ENCODE measurements at places on chromosomes 16 and 17. TPM values are rescaled to one million over a fixed set of nuclear protein-coding genes. Genes with fewer than 3 reads are reported as not detected.

GRCh38 chr16:65114527-65114926 lies 7.3 kb downstream of the CDH11 start:
- DNase-seq: no peak

GRCh38 chr16:66924527-66925321 lies 611 bp downstream of the RRAD start:
- DNase-seq: no peak

GRCh38 chr16:1677942-1678499 lies at the start of gene JPT2:
Gene JPT2, plus strand, starts transcription at chr16:1678279. Its CDS starts 34 bp downstream, at chr16:1678313.
- DNase-seq: peak; percentile 99

GRCh38 chr17:34981538-34982241 lies 1.4 kb downstream of the LIG3 start:
- peak; percentile 73 for DNase-seq

- DNase-seq: no peak
Measured at GRCh38 chr17:66378296-66378695, 75.9 kb downstream of the PRKCA start.

NPIPA3 gene
- 2.2 TPM for polyA plus RNA-seq

DNA sequence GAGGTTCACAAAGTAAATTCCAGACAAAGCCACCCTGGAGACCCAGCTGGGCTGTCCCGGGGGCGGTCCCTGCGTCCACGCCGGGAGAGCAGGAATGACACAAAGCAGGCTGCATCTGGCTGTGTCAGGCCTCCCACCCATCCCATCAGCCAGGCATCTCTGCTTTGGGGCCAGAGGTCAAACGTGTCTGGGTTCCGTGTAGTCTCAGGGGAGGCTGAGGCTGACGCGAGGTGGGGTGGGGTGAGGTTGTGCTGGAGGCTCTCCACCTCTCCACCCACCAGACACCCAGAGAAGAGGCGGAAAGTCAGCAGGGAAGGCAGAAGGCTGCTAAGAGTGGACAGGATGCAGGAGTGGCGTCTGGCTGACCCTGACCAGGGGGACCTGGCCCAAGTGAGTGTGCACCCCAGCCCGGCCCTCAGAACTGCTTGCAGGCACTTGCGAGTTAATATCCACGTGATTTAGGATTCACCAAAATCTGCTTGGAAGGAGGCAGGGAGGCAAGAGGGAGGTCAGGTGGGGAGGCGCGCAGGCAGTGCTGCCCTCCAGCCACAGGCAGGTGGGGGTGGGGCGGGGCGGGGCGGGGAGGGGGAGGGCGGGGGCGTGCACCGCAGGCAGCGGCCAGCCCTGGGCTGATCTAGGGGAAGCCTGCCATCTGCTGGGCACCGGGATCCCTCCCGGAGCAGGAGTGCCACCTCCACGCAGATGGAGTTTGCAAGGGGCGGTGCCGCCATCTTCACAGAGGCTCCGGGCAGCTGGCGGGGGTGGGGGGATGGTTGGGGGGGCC lies 44.3 kb downstream of the TBC1D16 start:
- DNase-seq: peak; percentile 70

- no peak for DNase-seq
Measured at GRCh38 chr17:67503184-67503583, 126.1 kb downstream of the PITPNC1 start.

GRCh38 chr16:70692130-70692872 lies 6.4 kb upstream of the MTSS2 start:
- no peak for DNase-seq

SEPTIN1 gene
- polyA plus RNA-seq: 0.07 TPM

GRCh38 chr17:41324180-41325075 lies 8.9 kb upstream of the KRTAP17-1 start:
- DNase-seq: no peak

GRCh38 chr17:8468980-8469379 lies 33.3 kb downstream of the NDEL1 start:
- no peak for DNase-seq

GRCh38 chr16:67407176-67407787 lies 9.0 kb downstream of the ZDHHC1 start:
- no peak for DNase-seq

DNA sequence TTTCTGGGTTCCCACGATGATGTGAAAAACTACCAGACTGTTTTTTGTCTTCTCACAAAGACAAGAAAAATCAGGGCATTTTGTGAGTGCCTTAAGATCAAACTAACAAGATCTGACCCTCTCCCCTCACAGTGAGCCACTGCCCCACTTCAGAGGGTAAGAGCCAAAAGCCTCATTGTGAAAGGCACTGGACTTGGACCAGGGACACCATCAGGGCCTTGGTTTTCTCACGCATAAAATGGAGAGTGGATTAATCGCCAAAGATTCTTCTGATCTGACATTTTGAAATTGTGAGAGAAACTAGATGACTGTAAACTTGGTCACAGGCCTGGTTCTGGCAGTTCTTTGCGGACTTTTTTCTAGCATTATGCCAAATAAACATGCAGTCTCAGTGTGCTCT lies 21.0 kb upstream of the ENDOV start:
- no peak for DNase-seq

DNA sequence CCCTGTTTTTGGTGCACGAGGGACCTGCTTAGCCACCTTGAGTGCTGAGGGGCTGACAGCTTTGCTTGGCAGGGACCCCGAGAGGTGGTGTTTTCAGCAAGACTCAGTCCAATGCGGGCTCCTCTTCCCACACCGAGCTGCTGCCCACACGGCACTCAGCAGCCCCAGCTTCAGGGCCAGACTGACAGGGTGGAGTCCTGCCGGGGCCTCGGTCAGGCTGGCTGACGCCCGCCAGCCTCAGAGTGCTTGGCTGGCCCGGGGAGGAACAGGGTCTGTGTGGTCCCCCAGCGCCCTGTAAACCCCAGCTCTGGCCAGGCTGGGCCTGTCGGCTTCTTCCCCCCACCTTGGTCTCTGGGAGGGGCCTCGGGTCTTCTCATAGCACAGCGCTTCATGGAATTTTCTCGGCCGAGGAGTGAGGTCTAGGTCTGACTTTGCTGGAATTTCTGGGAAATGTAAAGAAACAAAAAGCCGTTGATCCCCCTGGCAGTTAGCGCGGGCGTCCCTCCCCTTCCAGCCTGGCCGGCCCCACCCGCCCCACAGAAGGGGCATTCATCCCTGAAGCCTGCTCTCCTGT lies 2.6 kb downstream of the SOX8 start:
- no peak for DNase-seq

DNA sequence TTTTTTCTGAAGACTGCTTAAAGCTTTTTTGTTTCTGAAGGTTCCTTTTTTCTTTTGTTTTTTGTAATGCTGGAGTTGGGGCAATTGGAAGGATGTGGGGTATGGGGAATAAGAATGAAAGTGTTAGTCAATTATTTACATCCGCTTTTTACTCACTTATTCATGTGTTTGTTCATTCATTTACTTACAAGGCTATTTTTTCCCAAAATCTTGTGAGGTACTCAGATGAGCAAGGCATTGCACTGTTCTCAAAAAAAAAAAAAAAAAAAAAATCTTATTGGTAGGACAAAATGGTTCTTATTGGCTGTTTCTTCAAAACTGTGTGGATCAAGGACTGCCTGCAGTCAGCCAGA lies 55.7 kb downstream of the PLD6 start:
- DNase-seq: no peak

DNA sequence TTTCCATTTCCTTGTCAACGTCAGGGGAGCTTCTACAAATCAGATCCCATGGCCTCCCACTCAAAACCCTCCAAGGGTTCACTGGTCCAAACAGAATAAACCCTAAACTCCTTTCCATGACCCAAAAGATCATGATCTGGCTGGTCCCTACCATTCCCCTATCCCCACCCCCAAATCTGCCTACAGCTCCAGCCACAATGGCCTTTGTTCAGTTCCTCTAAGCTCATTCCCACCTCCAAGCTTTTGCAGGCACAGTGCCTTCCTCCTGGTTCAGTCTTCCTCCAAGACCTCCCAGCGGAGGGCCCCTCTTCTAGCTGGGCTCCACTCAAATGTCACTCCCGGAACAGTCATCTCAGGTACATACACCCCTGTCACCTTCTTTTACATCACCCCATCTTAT lies 2.0 kb downstream of the GPRC5B start:
- no peak for DNase-seq

GRCh38 chr17:67244431-67245072 lies 444 bp downstream of the HELZ start:
- DNase-seq: no peak

DNA sequence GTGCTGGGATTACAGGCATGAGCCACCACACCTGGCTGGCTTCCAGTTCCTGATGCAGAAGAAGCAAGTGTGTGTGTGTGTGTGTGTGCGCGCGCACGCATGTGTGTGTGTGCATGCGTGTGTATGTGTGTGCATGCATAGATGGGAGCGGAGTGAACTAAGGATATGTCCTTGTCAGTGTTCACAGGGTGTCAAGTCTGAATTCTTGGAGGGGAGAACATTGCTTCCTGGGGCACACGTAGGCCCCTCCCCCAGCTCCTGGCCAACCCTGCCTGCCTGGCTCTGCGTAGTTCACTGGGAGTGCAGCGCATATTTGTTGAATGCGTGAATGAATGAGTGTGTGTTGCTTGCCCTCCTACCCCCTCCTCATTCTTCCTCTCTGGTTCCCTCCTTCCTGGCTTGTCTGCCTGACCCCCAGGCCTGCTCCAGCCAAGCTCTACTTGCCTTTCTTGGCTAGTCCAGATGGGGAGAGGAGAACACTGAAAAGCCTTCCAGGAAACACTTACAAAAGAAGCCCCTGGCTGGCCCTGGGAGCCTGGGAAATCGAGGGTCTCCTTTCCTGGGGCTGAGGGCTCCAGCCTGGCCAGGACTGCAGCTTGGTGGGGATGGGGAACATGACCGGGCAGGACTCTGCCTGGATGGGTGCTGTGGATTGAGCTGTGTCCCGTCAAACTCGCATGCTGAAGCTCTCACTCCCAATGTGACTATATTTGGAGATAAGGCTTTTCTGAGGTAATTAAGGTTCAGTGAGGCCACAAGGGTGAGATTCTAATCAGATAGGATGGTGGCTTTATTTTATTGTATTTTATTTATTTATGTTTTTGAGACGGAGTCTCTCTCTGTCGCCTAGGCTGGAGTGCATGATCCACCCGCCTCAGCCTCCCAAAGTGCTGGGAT lies 27.9 kb downstream of the IGFBP4 start:
- no peak for DNase-seq

GRCh38 chr17:32621612-32622312 lies 135.0 kb downstream of the CDK5R1 start:
- peak; percentile 58 for DNase-seq

GAST gene
- not detected for polyA plus RNA-seq

Measured in endothelial cell of umbilical vein (primary cell).